CD4-positive, alpha-beta T cell treated with Interleukin-4 for 4 hours (primary cell): ENCODE measurements at places on chromosomes 2 and 18.

DNA sequence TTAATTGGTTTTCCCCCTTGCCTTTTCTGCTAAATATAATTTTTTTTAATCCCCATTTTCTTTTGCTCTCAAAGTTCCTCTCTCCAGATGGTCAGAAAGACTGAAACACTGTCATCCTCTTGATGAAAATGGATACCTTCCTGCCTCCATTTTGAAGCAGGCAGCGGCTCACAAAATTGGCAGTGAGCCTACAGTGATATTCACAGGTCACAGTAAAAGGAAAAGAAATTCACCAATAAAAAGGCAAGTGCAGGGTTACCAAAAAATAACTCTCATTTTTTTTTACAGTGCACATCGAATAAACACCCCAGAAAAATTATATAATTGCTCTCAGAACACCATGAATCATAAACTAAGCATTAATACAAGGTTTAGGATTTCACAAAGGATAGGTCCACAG is 307.5 kb downstream of the TCF4 start:
- no peak for DNase-seq

DNA sequence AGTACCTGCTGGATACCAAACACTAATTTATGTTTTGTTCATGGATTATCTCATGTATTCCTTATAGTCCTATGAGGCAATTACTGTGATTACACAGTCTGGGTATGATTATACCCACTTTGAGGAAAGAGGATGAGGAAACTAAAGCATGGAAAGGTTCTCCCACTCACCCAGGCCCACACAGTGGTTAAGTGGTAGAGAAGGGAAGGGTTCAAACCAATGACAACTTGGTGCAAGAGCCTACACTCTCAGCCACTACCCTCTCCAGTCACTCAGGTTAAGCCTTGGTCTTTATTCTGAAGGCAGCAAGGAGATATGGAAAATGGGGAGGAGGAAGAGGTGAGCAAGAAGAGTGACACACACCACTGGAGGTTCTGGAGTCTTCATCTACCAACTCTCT is 64.5 kb upstream of the PPP1CB start:
- DNase-seq = no peak

DNA sequence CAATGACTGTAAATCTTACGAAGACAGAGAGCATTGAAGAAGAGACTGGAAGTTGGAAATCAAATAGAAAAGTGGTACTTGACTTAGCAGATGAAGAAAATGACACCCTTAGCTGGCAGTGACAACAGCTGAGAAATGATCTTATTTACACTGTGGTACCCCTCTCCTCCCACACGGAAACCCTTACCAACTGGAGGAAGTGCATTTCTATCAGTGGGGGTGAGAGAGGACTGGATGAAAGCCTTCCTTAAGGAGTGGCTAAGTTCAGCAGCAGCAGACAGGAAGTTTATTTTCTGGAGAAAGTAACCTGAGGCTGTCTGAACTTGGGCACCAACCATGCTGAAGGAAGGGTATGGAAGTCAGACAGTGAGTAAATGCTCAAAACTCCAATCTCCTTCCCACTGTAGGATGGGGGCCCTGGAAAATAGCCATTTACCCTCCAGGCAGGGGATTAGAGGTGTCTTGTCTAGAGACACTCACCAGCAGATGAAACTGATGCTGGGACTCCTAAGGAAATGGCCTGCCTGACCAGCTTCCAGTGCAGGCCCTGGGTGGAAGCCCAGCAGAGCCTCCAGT is 160.2 kb upstream of the NCK2 start:
- DNase-seq = no peak

- no peak for DNase-seq
These were observed 86.6 kb upstream of the AFF3 start for GRCh38 chr2:100228967-100229366.

DNA sequence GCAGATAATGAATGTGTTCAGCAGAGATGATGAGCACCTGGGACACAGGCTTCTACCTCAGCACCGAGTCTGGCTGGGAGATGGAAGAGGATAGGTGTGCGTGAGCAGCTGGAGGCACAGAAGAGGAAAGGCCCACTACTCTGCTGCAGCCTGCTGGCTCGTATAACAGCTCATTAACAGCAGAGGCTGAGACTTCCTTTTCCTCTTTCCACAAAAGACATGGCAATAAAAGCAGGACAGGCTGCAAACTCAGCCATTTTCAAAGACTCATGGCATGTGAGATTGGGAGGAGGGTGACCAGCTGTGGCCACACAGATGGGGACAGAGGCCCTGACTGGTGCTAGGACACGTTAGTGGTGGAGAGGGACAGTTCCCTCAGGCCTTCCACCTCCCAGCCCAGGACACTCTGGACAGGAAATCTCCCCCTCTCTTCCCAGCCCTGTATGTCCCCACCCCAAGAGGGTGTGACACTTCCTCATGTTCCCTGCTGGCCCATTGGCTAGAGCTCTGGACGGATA is 60.3 kb downstream of the CACNB4 start:
- DNase-seq = no peak

DNA sequence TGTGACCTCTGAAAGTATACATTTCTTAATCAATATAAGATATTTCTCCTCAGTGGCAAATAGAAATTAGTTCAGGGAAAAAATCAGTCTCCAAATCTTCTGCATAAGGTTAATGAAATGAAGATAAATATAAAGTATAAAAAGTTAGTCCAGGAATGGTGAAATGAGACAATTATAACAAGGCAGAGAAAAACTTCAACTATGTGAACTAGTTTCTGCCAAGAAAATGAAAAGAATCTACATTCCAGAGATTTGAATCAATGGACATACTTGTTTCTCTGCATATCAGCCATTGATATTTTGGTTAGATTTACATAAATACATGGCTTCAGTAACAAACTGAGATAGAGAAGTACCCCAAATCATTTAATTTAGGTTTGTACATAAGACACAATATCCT is 249.0 kb downstream of the EXOC6B start:
- no peak for DNase-seq

- no peak for DNase-seq
These were observed 273.7 kb downstream of the NOL4 start for GRCh38 chr18:33951031-33951430.

- peak; percentile 48 for DNase-seq
These were observed 32.9 kb upstream of the CCDC93 start for GRCh38 chr2:118046634-118047210.

- DNase-seq = no peak
These were observed 50.2 kb downstream of the CABYR start for GRCh38 chr18:24189007-24189528.
